ENCODE measurements at places on chromosomes 12 and 14.
A peak's percentile ranks its signal among the peaks of the same experiment; 100 is the strongest.

DNA sequence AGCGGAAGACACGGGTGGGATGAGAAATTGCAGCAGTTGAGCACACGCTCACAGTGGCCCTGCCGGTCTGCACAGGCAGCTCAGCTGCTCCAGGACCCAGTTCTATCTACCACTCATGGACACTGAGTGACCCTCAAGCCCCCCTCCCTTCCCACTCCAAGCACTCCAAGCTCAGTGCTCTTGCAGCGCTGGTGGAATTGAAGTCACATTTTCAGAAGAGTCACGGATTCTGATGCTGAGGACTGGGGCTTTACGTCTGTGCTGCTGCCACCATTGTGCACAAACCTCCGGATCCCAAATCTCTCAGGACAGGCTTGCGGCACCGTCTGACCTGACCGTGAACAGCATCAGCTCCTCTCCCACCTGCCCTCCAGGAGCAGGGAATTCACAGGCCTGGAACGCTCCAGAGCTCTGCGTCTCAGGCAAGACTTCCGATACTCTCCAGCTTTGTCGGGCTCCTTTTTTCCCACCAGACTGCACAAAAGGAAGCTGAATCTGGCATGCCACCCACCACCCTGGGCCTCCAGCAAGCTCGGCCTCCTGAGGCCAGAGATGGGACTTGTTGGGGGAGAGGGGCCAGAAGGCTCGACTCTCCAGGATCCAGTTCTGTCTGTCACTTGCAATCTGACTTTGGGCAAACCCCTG lies 213.1 kb upstream of the RTL1 start:
- DNase-seq = no peak

DNA sequence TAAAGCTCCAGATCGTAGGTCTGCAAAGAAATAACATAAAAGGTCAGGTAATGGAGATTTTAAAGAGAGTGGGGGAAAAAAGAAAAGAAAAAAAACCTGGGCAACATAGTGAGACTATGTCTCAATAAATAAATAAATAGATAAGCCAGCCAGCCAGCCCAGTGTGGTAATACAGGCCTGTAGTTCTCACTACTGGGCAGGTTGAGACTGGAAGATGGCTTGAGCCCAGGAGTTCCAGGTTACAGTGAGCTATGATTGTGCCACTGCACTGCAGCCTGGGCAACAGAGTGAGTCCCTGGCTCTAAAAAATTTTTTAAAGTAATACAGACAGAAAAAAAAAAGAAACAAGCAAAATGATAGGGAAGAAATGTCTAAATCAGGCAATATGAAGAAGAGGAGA lies 43.2 kb upstream of the BBS10 start:
- DNase-seq = no peak

DNA sequence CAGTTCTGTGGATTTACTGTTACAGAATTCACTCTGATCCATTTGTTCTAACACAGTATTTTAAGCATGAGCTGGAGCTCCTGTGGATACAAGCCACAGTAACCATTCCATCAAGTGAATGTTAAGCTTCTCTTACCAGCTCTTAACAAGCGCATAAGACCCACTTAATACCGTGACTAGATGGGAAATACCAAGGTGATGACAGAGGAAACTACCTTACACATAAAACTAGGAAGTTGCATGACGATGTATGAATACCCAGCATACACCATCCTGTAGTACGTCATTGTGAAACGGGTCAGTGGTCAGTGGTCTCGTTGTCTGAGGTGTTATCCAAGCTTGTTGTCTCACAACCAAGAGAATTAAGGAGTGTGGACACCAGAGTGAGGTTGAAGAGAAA lies 2.0 kb upstream of the GALC start:
- no peak for DNase-seq

- no peak for DNase-seq
These were observed 362.5 kb downstream of the SYT1 start for GRCh38 chr12:79227091-79227490.

GRCh38 chr12:16285586-16285985 lies 8.1 kb upstream of the SLC15A5 start:
- no peak for DNase-seq

DNA sequence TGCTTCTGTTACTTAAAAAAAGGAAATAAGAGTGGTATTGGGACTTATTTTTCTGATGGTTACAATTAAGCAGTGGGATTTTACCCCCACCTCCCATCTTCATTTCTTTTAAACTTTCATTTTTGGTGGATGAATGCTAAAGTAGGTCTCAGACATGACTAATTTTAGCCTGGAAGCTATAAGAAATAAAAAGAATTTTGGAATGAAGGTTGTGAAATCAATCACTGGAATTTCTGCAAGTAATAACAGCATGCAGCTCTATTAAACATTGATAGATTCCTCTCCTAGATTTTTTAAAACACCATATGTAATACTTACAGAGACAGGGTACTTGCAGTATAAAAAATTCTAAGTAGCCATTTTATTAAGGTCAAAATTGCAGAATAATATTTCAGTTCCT lies 164.2 kb upstream of the CLEC14A start:
- DNase-seq = no peak

GRCh38 chr12:27198036-27198435 lies 46.0 kb upstream of the STK38L start:
- DNase-seq = peak; percentile 32

- no peak for DNase-seq
These were observed 1048.5 kb downstream of the GALC start for GRCh38 chr14:86944434-86944833.

- DNase-seq = no peak
These were observed 77.9 kb upstream of the SOX5 start for GRCh38 chr12:24027352-24027751.

GRCh38 chr12:20314328-20314727 lies 54.0 kb upstream of the PDE3A start:
- DNase-seq = no peak

GRCh38 chr12:106522708-106523107 lies 60.1 kb upstream of the RFX4 start:
- DNase-seq = no peak

GRCh38 chr14:20327005-20327869 lies 5.8 kb downstream of the CCNB1IP1 start:
- no peak for DNase-seq

- peak; percentile 7 for DNase-seq
These were observed 23.4 kb upstream of the BEGAIN start for GRCh38 chr14:100610511-100611217.

GRCh38 chr14:31955936-31956579 lies 121.0 kb upstream of the ARHGAP5 start:
- DNase-seq = no peak

DNA sequence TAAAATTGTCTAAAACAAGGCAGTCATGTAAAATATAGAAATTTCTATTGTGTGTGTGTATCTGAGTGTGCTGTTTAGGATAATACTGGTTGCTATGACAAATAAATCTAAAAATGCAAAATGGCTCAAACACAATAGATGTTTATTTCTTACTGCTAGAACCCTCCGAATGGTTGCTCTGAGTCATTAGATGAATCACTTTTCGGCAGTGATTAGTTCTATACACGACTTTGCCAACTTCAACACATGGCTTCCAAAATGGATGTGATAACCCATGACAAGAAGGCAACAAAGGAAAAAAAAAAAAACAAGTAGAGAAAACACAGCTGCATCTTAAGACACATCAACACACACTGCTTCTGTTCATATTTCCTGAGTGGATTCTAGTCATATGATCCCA lies 729.2 kb downstream of the AACS start:
- no peak for DNase-seq

GRCh38 chr14:28059254-28059653 lies 707.3 kb upstream of the FOXG1 start:
- DNase-seq = no peak

- DNase-seq = no peak
These were observed 97.3 kb downstream of the PRICKLE1 start for GRCh38 chr12:42492267-42492666.

- DNase-seq = no peak
These were observed 54.9 kb downstream of the SMUG1 start for GRCh38 chr12:54133772-54134375.

DNA sequence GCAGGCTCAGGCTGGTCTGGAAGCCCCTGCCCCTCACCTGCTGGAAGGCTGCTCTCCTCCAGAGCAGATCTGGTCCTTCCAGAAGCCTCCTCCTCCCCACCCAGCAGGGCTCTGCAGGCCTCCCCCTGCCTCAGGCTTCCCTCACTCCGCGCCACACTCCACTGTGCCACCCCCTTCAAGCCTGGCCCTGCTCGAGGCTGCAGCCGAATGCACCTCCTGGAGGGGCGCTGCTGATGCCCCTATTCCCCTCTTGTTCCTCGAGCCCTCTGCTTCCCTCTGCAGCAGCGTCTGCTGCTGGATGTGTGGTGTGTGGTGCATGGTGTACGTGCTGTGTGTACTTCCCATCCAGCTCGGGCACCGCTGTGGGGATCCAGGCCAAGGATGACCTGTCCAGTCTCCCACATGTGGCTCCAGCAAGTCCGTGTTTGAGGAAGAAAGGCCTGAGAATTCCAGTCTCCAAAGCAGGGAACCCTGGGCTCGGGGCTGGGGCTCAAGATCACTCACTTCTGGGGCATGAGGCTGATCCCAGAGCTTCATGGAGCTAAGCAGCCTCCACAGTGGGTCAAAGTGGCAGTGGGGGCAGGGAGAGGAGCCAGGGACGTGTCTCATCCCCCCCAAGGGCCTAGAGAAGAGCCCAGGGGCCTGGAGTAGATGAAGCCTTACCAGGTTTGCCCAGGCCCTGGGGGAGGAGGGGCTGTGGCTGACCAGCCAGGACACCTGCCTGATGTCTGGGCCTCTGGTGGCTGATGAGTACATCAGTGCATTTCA lies 136.0 kb upstream of the C14orf180 start:
- no peak for DNase-seq

DNA sequence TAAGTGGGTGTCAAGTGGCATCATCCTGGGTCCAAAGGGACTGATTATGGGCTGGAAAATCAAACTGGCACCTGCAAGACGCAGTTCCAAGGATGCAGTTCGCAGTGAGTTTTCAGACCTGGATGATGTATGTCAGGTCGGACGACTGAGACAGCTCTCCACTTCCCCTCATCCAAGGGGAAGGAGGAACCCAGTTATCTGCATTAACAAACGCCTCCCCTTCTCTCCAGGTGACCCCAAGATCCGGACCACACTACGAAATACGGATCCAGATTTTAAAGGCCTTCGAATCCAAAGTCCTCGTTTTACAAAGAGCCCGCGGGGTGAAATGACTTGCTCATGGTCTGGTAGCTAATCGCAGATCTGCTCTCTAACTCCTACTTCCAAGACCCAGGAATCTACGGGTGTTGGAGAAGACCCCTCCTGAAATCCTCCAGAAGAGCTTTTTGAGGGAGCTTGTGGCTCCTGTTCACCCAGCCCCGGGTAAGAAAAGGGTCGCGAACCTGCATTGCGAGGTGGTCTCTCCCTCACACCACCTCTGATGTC lies 460 bp upstream of the SYNE2 start:
- DNase-seq = no peak

GRCh38 chr12:84974155-84974815 lies 61.7 kb upstream of the SLC6A15 start:
- DNase-seq = no peak

- DNase-seq = no peak
These were observed 827.6 kb downstream of the C12orf50 start for GRCh38 chr12:87201598-87201997.

DNA sequence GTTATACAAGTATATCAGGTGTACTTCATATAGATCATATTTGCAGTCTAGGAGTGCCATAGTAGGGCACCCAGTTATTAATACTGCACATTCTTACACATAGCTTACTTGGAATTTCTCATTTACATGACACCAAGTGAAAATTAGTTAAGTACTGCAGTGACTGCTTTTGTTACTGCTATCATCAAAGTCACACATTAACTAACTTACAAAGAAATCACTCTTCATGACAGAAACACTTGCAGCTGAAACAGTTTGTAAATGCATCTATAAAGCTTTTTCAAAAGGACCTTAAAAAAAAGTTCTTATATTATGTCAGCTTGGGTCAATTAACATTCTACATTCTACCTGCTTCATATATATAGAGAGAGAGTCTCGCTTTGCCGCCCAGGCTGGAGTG lies 17.8 kb upstream of the RFC5 start:
- DNase-seq = no peak

- no peak for DNase-seq
These were observed 64.1 kb upstream of the USP15 start for GRCh38 chr12:62196146-62196545.

DNA sequence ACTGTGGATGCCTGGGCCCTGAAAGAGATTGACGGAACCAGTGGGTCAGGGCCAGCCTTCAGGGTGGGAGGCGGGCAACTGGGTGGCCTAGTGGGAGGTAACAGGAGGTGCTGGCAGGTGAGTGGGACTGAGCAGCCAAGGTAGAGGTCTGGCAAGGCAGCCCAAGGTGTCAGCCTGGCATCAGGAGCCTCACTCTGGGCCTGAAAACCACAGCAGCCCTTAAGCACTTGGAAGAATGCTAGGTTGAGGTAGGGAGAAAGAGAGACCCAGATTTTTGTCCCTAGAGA lies 315.8 kb upstream of the PRICKLE1 start:
- DNase-seq = no peak

DNA sequence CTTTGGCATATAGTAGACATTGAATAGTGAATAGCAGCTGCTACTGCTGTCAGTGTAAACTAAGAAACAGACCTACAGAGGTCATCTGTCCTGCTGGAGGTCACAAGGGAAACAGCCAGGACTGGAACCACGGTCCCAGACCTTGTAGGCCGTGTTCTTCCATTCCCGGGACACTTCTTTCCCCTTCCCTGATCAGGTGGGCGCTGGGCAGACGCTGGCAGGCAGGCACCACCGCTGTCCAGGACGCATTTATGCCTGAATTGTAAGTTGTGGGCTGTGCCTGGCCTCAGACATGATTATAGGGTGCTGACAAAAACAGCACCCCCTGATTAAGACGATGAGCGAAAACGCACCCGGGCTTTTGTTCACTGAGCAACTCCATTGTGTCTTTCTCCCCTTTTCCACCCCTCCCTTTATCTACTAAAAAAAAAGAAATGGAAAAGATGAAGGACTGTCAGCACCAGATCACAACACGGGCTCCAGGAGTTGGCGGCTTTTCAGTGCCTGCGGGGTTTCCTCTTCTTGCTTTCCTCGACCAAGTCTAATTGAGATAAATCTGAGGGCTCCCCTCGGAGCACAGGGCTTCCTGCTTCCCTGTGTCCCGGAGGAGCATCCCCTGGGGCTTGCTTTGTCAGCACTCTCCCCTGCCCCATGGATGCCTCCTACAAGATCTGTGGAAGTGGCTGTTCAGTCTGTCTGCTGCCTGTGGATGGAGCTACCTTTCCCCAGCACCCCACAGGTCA lies 80.6 kb downstream of the TSPAN9 start:
- no peak for DNase-seq

DNA sequence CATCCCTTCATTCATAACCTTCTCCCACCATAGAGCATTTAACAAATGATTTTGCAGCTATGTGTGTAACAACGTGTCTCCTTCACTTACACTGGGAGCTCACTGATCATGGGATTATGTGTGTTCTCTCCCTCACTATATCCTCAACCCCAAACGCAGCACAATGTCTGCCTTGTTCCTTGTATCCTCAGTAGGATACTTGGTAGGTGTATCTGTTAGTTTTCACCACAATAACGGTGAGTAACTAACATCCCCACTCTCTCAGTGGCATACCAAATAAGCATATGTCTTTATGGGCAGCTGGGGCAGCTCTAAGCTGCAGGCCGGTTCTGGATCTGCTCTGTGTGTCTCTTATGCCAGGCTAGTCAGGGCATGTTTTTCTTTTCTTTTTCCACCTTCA lies 166.7 kb upstream of the PWP1 start:
- DNase-seq = no peak

Measured in uterus (tissue), 4 donors.